Suppressor macrophage treated with lipopolysaccharide for 4 hours (primary cell): ENCODE measurements at places on chromosomes 5 and 9.

GRCh38 chr9:109471475-109472393 is 26.4 kb downstream of the PTPN3 start:
- no peak for DNase-seq

- no peak for DNase-seq
Measured at GRCh38 chr9:350384-350783, 135.7 kb downstream of the DOCK8 start.

DNA sequence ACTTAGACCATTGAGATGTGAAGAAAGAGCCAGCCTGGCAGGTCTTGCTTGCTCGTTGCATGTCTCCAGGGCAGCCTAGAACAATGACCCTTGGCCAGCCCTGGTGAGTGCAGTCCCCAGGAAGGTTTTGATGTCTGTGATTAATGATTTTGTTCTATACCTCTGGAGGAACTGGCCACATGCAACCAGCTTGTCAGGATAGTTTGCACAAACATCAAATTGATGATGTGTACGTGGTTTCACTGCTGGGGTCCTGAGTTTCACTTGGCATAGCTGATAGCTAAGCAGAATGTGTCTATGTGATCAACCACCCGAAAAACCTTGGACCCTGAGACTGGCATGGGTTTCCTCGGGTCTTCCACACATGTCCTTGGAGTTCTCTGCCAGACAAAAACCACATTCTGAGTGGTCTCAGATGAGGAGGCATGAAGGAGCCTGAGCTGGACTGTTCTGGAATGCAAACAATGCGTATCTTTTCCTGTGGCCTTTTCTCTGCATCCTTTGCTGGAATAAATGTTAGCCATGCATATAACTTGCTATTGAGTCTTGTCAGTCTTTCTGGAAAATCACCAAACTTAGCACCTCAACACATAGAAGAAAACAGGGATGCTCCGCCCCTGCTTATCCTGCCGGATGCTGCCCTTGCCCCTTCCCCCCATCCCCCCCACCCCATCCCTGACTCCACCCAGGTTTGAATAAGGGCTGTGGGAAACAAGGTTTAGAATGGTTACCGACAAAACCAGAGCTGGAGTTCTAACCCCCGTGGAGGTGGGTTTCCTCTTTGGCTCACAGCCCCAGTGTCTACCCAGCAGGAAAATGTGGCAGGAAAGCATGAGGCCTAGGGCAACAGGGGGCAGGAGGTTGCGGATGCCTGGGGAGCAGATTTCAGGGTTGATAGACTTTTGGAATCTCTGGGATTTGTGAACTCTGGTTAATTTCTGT is 50.1 kb upstream of the ANKRD33B start:
- no peak for DNase-seq

GRCh38 chr9:83935276-83935935 is 14.2 kb upstream of the KIF27 start:
- DNase-seq: no peak

DNA sequence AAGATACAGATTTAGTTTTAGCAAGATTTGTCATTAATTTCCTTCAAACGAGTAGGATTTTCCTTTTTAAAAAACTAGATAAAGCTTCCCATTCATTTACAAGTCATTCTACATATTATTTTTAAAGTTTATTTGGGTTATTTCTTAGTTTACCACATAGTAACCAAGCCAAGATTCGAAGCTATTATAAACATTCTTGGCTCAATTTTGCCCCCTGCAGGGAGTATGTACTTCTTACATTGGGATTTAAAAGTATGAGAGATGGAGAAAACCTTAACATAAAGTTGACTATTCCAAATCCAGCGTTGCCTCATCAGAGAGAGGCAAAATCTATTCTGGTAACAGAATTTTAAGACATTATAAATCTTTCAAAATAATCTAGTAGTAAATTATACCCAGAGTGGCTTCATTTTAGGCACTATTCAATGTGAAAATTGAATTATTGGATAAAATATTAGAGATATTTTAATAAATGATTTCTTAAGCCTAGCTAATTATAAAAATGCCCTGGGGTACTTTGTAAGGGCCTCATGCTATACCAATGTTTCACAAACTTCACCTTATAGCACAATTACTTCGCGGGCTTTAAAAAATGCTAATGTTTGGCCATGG is 39.1 kb downstream of the FBN2 start:
- DNase-seq: peak; percentile 51

DNA sequence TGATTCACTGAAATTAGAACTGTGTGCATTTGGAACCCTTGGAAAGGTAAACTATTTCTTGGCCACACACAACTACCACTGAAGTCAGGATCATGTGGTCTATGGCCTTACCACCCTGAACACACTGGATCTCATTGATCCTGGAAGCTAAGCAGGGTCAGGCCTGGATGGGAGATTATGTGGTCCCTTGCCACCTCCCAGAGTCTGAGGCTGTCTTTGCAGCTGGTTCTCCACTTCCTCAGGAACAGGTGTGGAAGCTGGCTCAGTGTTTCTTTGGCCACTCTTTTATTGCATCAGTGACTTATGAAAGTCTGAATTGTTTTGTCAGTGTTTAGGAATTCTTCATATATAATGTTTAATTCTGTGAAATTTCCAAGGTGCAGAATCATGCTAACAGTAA is 89.2 kb downstream of the TEK start:
- no peak for DNase-seq

GRCh38 chr9:108621991-108622855 is 233.6 kb downstream of the ACTL7B start:
- DNase-seq: peak; percentile 87

- no peak for DNase-seq
Measured at GRCh38 chr5:5609935-5610334, 187.5 kb downstream of the ICE1 start.

DNA sequence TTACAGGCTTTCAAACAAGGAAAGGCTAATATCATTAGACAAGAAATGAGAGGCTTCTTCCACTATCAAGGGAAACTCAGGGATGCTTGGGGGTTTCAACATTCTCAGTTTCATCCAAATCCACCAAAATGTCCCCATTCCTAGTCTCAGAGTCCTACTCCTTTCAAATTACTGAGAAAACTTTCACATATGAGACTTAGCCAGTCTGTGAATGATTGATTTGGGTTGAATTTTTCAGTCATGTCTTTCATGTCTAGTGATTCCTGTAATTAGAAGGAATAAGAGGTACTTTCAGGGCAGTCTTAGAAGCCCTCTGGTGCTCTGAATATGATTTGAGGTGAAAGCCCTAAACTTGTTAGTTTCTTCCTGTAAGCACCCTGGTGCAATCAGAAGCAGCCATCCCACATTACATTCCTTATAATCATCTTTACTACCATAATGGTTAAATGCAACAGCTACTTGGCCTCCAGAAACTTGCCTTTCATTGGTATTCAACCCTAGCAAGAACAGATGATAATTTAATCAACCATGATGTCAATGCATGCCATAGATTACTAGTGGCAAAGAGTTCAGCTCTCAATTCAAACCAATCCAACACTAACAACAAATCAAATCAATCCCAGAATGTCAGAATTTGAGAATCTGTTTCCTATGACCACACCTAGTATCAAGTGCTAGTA is 50.7 kb upstream of the RIC1 start:
- DNase-seq: no peak

- DNase-seq: peak; percentile 65
Measured at GRCh38 chr5:114449860-114450421, 88.1 kb downstream of the KCNN2 start.

GRCh38 chr9:88796947-88797346 is 194.3 kb upstream of the S1PR3 start:
- DNase-seq: no peak

DNA sequence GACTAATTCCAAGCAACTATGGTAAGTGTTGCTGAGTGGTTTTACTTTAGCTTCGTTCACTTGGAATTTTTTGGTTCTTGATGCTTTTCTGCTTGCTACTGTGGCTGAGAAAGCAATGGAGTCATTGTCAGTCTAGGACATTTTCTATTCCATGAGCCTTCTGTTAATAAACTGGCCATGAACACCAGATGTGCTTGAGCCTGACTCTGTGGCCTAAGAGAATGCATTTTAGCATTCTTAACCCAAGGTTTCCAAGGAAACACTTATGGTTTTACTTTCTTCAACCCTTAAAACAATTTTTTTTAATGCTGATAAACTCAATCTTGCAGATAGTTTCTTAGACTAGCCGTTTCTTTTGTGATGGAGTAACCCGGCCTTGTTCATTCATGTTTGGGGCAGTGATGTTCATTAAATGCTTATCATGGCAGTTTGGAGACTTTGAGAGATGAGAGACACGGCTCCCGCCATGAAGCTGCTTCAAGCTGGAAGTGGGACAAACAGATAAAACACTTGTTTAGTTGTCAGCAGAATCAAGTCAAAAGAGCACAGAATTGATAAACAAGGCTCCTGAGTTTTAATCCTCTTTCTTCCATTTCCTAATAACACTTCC is 42.4 kb downstream of the OSTF1 start:
- no peak for DNase-seq

DNA sequence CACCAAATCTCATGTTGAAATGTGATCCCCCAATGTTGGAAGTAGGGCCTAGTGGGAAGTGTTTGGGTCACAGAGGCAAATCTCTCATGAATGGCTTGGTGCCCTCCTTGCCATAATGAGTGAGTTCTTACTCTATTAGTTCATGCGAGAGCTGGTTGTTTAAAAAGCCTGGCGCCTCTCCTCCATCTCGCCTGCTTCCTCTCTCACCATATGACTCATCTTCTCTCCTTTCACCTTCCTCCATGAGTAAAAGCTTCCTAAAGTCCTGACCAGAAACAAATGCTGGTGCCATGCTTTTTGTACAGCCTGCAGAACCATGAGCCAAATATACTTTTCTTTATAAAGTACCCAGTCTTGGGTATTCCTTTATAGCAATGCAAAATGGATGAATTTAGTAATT is 20.9 kb upstream of the ARHGAP26 start:
- peak; percentile 68 for DNase-seq

DNA sequence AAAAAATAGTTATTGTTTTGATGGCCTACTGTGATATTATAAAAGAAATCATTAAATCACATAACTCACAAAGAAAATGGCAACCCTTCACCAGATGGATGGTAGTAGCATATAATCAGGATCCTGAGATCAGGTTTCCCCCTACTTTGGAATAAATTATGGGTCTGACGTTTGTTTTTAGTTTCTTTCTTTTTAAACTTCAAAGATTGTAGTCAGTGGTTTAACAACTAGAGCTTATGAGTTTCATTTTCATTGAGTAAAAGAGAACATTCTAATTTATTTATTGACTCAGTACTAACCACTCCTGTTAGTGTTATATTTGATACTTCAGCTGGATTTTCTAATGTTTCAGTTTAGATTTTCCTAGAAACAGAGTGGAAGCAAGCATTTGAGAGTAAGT is 218.0 kb upstream of the PCSK5 start:
- DNase-seq: no peak

DNA sequence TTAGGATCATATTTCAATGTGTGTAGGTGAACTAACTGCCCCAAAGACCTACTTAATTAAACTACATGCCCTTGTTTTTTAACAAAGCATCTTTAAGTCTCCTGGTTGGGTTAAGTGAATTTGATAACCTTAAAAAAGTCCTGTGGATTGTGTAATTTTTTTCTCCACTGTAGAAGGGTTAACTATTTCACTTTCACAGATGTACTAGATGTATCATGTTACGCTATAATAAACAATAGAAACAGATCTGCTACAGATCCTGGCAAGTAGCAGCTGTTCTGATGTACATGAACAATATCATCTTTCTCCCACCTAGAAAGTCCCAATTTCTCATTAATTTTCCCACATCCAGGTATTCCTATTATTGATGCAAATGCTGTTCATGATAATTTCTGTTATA is 18.9 kb downstream of the KIF24 start:
- no peak for DNase-seq

GRCh38 chr5:16521521-16522483 is 56.2 kb upstream of the ZNF622 start:
- DNase-seq: no peak

DNA sequence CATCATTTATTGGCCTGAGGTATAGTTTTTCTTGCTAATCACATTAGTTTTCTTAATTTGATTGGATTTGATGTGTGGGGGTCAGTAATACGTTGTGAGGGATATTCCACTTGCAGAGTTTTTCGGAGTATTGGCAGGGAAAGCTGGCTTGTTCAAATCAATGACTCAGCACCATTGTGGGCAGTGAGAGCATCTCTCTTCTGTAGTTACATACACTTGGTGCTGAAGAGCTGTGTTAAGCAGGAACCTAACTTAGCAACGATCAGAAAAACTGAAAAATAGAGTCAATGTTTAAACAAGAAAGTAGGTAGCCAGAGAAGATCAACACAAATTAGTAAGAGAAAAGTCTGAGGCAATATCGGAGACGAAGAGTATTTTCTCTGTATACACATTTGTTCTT is 344.6 kb upstream of the EDIL3 start:
- DNase-seq: no peak

DNA sequence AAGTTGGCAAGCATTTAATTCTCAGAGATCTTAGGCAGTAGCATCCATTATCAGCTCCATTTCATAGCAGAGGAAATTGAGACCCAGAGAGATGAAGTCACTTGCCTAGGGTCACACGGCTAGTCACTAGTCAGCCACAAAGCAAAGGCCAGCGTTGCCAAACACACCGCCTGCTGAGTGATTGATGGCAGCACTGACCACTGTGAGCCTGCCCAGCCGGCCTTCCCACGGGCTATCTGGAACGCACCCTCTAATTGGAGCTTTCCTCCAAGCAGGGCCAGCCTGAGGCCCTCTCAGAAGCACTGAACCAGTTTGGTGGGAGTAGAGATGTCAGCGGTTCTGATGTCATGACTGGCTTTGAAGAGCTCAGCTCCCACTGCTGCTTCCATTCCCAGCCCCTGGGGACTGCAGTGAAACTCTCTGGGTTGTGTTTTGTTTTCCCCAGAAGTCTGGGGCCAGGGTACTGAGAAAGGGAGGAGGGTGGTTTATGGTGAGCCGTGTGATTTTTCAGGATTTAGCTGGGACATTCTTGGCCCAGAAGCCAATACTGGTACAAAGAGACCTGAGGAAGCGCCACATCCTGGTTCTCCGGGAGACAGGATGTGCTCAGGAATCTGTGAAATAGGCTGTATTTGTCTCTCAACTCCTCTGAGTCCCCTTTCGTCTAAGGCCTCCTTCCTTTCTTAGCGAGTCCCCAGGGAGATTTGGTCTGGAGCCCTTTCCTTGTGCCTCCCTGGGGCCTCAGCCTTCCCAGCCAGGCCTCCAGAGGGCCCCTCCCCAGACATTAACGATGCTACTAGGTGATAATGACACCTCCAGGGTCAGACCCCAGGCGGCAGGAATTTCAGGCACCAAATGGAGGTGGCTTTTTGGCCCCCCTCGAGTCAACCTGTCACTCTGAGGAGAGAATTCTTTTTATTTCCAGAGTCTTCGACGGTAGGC is 44.5 kb downstream of the SPRY4 start:
- peak; percentile 4 for DNase-seq

GRCh38 chr5:72231991-72232703 is 87.9 kb downstream of the MRPS27 start:
- DNase-seq: no peak

DNA sequence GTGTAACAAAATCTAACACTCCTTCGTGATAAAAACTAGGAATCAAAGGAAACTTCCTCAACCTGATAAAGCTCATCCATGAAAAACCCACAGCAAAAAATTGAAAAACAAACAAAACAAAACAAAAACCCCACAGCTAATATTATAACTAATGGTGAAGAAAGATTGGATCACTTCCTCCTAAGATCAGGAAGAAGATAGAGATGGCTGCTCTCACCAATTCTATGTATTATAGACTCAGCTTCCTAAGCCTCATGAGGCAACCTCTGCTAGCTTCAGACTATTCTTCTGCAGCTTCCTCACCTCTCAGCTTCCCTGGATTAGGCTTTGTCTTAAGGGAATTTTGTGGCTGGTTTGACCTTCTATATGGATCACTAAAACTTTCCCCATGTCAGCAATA is 40.1 kb downstream of the PHAX start:
- peak; percentile 42 for DNase-seq
